Activated T-cell treated with anti-CD3 and anti-CD28 coated beads, Interleukin-2, amount 50 U/mL, for 72 hours (primary cell): ENCODE measurements at places on chromosomes 2 and 18.

DNA sequence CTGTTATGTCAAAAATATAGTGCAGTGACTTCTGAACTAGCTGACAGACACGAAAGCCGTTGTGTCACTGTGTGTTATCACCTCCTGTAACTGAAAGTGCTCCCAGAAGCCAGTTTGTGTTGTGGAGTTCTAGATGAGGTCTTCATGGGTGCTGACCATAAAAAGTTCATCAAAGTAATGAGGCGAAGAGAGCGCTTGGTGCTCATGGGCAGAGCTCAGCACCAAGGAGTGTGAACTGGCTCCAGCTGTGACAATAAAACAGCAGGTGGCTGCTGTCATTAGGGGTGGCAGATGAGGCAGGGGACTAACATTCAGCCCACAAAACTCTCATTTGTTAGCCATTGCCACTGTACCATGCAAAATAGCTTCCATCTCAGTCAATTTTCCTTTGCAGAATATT is 151.1 kb downstream of the ZNF407 start:
- H3K4me1 ChIP-seq: no peaks in the 10 kb centered on the region
- no peak for DNase-seq
- H3K4me3 ChIP-seq: no peak overlapping the region
- H3K27me3 ChIP-seq: no peaks in the 10 kb centered on the region
- H3K36me3 ChIP-seq: peaks cover 12% of the 10 kb centered on the region

DNA sequence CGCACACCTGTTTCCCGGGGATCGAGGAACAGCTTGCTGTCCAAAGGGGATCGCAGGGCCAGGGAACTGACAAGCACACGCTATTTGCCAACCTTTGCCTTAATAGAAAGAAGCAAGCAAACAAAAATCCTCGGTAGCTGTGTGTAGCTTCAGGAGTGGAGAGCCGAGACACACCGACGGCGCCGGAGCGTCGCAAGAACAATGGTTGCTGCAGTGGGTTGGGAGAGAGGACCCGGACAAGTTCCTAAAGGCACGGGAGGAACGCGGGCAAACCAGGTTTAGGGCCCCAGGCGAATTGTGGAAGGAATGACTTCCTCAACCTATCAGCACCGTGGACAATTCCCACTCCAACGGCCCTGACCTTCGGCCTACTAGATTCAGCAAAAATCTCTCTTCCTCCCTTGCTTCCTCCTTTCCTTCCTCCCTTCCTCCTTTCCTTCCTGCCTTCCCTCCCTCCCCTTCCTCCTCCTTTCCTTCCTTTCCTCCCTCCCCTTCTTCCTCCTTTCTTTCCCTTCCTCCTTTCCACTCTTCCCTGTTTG is 4.9 kb upstream of the NEUROD1 start:
- H3K36me3 ChIP-seq: no peaks in the 10 kb centered on the region
- no peak overlapping the region for H3K27ac ChIP-seq
- peaks cover 42% of the 10 kb centered on the region for H3K4me1 ChIP-seq

DNA sequence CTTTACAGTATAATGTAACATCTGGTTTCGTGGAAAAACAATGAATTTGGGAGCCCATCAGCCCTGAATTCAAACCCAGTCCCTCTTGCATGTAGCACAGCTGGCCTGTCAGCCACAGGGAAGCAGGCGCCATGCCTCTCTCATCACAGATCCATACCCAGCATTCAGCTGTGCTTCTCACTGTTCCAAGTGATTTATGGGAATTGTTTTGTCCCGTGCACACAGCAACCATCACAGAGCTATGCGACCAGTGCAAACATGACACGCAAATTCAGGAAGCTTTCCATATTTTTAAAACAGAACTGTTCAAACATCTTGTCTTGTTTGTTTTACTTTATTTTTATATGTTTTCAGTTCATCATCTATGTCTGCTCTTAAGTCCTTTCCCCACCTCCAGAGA is 496.1 kb downstream of the EIPR1 start:
- H3K27ac ChIP-seq: no peak overlapping the region
- H3K4me1 ChIP-seq: no peaks in the 10 kb centered on the region
- H3K4me3 ChIP-seq: no peak overlapping the region

DNA sequence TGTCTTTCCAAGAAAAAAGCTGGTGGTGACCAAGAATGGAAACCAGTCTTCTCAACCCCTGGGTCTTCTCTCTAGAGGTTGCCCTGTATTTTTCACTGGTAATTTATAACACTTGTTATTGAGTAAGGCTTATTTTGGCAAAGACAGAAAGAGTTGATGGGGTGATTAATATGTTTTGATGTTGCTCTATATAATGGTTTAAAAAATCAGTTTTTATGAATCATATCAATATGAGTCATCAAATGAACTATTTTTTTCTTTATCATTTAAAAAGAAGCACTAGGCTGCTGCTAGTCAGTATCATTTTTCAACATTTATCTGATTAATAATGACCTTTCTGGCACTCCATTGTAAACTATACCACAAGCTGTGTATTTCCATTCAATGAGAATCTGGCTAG is 1142.2 kb downstream of the LRP1B start:
- H3K4me1 ChIP-seq: no peaks in the 10 kb centered on the region
- DNase-seq: no peak
- no peak overlapping the region for H3K4me3 ChIP-seq
- no peaks in the 10 kb centered on the region for H3K27me3 ChIP-seq
- no peak overlapping the region for H3K27ac ChIP-seq

DNA sequence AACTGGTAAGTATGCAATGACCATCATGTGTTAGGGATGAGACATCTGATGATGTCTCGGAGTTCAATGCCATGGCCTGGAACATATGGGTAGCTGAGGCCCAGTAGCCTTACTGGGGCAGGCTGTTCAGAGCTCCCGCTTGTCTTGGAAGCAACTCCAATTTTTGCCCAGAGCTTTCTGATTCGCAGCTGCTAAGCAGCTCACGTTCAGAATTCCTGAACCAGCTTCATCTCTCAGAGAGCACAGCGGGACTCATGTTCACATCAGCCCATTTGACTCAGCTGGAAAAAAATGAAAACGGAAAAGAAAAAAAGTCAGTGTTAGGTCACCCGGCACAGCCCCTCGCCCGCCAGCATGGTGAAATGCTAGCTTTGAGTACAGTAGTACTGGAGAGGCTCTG is 16.8 kb upstream of the LRATD1 start:
- H3K4me3 ChIP-seq: no peak overlapping the region
- H3K4me1 ChIP-seq: no peaks in the 10 kb centered on the region
- no peaks in the 10 kb centered on the region for H3K27me3 ChIP-seq
- no peak for DNase-seq
- H3K36me3 ChIP-seq: no peaks in the 10 kb centered on the region
- H3K27ac ChIP-seq: no peak overlapping the region

GRCh38 chr2:125324273-125324672 is 1299.2 kb downstream of the CNTNAP5 start:
- H3K4me3 ChIP-seq: no peak overlapping the region
- no peaks in the 10 kb centered on the region for H3K27me3 ChIP-seq
- no peaks in the 10 kb centered on the region for H3K4me1 ChIP-seq
